ENCODE measurements at places on chromosomes 16 and 17. TPM values are rescaled to one million over a fixed set of nuclear protein-coding genes. Genes with fewer than 3 reads are reported as not detected.
A peak's percentile ranks its signal among the peaks of the same experiment; 100 is the strongest.

GRCh38 chr17:48223945-48224344, 116.4 kb downstream of the SNX11 start:
- DNase-seq, result no peak

GRCh38 chr17:40283662-40284061, 4.0 kb upstream of the CDC6 start:
- no peak for DNase-seq

DNA sequence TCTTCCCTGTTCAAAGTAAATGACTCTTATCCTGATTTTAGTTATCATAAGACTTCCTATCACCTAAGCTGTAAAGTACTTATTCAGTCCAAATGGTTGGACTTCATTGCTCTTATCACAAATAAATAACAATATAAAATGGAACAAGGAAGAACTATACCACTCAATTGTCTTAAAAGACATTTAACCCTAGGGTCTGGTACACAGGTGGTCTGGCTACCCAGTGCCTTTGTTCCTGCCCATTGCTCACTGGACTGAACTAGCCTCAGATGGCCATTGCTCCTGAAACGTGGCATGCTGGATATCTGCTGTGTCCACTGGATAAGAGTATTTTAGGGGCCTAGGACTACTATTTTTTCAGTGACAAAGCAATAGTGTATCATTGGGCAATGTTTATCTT, 574.3 kb upstream of the CA10 start:
- DNase-seq, result no peak

DNA sequence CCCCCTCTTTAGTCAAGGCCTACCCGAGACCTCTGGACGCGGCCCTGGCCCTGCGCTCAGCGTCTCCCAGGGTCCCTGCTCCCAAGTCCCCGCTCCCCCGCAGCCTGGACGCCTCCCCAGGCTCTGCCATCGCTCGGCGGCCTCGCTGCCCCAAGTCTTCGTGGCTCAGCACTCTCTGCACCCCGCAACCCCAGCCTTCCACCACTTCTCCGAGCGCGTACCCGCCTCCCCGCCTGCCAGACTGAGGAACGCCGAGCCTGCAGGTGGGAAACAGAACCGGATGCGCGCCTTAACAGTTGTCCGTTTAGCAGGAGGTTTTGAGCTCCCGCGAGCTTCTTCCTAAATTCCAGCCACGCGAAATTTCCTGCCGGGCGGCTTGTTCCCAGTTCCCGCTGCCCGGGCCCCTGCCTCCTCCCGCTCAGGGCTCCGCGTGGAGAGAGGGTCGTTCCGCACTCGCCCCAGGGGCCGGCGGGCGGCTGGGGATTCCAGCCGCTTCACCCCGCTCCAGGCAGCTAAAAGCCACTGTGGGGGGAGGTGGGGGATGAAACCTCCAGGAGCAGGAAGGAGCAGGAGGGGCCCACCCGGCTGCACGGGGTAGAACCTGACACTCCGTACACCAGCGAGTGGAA, 87.7 kb downstream of the KCNJ12 start:
- peak; percentile 58 for DNase-seq

DNA sequence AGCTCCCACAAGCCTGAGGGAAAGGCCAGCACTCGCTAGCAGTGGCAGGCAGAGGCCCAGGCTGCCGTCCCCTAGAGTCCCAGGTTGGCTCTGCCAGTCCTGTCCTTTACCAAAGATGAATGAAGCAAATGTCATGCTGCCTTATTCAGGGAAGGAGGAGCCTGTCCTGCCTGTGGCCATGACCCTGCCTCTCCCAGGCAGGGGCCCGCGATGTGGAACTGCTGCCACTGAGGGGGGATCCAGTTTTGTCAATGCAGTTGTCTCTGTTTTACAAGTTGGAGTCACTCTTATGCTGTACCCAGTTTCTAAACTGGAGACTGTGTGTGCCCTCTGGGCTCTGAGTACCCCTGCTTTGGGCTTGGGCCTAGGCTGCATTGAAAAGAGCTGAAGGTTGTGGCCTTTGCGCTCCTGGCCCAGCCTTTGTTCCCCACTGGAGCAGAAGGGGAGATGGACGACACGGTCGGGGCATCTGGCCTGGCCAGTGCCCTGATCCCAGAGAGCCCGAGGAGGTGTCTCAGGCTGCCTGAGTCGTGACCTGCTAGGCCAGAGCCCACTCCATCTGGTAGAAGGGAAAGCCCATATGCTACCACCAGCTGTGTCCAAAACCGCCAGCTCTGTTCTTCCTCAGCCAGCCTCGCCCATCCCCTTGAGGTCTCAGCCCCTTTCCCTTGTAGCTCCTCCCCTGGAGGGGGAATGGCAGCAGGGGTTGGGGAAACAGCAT, 5.5 kb downstream of the LIMD2 start:
- no peak for DNase-seq

DNA sequence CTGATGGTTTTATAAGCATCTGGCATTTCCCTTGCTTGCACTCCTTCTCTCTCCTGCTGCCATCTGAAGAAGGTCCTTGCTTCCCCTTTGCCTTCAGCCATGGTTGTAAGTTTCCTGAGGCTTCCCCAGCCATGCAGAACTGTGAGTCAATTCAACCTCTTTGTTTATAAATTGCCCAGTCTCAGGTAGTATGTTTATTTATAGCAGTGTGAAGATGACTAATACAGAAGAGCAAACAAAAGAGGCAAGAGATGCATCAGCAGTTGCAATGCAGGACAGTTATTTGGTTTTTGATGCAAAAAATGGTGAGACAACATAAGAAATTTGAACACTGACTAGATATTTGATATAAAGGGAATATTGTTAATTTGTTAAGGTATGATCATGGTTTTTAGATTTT, 16.8 kb downstream of the TMEM100 start:
- no peak for DNase-seq

DNA sequence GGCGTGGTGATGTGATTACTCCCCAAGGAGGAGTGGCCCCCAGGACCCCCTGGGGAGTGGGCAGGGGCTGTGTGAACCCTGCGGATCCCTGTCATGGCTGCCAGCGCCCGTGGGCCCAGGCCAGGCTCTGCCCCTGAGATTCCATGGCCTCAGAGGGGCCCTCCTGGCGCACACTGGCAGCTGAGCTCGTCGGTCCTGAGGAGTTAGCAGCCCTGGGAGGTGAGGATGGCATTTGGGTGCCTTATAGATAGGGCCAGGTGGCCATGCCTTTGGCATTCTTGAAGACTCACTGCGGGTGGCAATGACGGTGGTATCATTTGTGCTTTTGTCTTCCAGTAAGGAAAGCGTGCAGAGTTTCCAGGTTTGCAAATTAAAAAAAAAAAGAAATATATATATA, 146.8 kb upstream of the GSE1 start:
- DNase-seq, result no peak

- DNase-seq, result no peak
Observed at GRCh38 chr16:66036184-66036583, 330.3 kb upstream of the CDH5 start.

DNA sequence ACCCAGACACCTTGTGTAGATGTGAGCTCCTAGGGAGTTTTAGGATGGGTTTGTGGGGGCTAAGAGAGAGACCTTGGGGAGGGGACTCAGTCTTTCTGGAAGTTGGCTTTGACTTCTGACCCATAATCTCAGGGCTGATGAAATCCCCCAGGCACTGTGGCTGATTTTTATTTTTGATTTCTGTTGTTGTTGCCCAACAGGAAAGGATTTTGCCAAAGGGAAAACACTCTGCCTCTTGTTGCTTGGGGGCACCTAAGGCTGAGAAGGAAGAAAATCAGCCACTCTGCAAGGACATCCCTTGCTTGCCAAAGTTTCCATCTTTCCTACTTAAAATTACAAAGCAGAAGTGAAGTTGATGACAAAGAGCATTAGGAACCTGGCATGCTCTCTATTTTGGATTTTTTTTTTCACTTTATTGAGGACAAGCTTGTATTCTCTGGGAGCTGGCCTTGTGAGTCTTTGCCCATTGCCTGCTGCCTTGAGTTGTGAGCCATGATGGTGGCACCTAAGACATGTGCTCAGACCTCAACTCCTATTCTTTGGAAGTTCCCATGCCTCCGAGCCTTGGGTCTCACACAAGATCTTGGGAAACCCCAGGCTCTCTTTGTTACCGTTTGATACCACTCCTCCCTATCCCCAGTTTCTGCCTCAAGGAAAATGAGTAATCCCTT, 3.2 kb upstream of the C1QTNF1 start:
- DNase-seq, result no peak

GRCh38 chr17:2423271-2423670, 22.4 kb upstream of the MNT start:
- DNase-seq, result no peak

DNA sequence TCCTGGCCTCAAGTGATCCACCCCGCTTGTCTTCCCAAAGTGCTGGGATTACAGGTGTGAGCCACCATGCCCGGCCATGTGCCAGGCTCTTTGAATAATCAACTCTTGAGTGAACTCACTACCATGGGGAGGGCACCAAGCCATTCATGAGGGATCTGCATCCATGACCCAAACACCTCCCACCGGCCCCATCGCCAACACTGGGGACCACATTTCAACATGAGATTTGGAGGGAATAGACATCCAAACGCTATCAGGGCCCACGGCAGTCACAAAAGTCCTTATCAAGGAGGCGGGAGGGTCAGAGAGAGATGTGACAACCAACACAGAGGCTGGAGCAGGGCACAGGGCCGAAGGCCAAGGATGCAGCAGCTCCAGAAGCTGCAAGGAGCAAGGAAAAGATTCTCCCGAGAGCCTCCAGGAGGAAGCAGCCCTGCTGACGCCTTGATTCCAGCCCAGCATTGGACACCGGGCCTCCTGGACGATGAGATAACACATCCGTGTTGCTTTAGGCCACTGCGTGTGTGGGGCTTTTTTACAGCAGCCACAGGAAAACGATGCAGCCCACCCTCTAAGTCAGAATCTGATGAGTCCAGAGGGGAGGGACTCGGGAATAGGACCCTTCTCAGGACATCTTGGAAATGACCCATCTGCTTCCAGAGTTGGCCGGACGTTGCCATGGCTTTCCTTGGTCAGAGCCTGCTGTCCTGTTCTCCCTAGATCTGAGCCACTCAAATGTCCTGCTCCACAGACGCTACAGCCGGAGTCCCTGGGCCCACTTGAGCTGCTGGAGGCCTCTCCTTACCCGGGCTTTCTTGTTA, 47.3 kb upstream of the CMIP start:
- no peak for DNase-seq

DNA sequence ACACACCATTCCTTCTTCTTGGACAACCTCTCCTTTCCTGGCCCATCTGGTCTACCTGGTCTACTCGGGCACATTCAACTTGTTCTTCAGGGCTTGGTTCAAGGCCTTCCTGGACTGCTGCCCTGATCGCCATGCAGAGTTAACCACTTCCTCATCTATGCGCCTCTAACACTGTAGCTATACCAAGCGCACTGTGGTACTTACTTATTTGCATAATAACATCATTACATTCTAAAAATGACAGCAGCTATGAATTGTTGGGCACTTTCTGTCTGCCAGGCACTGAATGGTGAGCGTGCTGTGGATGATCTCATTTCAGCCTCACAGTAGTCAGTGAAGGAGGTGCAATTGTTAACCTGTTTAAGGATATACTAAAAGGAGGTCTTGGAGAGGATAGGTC, 66.9 kb upstream of the SDK2 start:
- no peak for DNase-seq

DNA sequence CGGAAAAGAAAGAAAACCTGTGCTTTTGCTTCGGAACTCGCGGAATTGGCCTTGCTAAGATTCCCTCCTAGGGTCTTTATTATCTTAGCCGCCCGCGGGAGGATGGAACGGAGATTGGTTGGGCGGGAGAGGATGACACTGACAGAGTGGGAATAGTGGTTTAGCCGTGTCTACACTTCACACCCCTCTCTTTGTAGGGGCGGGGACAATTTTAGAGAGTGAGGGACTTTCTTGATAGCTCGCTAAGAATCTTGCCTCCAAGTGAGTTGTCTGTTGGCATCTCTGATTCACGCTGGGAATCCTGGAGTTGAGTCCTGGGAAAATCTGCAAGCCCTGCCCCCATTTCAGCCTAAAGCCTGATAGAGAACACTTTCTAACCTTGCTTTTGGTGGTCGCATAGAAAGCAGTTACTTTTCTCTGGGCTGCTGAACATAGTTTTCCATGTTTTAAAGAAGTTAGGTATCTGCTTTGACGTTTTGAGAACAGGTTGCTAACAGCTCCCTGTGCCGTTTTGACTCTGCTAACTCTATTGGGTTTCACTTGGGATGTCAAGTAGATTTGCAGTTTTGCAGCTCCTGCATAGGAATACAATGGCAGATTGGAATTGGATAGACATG, 697 bp downstream of the NOL11 start:
- no peak for DNase-seq

Gene FN3K
- total RNA-seq, result 28.3 TPM

Gene HSPB9
- not detected for total RNA-seq

Gene ACSM5
- 1.7 TPM for total RNA-seq

Gene MYH2
- not detected for total RNA-seq

Gene C1QTNF8
- total RNA-seq, result not detected

Gene GAS2L2
- not detected for total RNA-seq

Gene CCL1
- not detected for total RNA-seq

Gene CDH3
- 1.7 TPM for total RNA-seq

Gene HOXB5
- total RNA-seq, result not detected

Gene IL17C
- total RNA-seq, result not detected
